ENCODE measurements at places on chromosomes 7 and 10.

GRCh38 chr10:128280271-128280670, 154.0 kb upstream of the MKI67 start:
- DNase-seq: no peak

DNA sequence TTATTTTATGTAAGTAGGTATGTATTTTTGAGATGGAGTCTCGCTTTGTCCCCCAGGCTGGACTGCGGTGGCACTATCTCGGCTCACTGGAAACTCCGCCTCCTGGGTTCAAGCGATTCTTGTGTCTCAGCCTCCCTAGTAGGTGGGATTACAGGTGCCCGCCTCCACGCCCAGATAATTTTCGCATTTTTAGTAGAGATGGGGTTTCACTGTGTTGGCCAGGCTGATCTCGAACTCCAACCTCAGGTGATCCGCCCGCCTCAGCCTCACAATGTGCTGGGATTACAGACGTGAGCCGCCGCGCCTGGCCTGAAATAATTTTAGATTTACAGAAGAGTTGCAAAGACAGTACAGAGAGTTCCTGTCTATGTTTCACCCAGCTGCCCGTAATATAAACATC, 37.5 kb downstream of the PFKFB3 start:
- no peak for DNase-seq

DNA sequence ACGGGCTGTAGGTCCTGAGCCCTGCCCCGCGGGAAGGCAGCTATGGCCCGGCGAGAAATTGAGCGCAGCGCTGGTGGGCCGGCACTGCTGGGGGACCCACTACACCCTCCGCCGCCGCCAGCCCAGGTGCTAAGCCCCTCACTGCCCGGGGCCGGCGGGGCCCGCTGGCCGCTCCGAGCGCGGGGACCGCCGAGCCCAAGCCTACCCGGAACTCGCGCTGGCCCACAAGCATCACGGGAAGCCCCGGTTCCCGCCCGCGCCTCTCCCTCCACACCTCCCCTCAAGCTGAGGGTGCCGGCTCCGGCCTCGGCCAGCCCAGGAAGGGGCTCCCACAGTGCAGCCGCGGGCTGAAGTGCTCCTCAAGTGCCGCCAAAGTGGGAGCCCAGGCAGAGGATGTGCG, 5.5 kb upstream of the CACUL1 start:
- DNase-seq: no peak

- DNase-seq: peak; percentile 63
These were observed 300 bp downstream of the ARHGAP21 start for GRCh38 chr10:24723386-24723787.

GRCh38 chr10:61895898-61896600, 5.5 kb upstream of the ARID5B start:
- DNase-seq: no peak

GRCh38 chr7:102296179-102296438, 9.4 kb downstream of the SH2B2 start:
- DNase-seq: no peak

GRCh38 chr10:51250278-51250920, 176.1 kb downstream of the PRKG1 start:
- DNase-seq: peak; percentile 44
